Breast epithelium (tissue), 4 donors: ENCODE measurements at places on chromosomes 5 and 9. TPM values are rescaled to one million over a fixed set of nuclear protein-coding genes. Genes with fewer than 3 reads are reported as not detected.
A peak's percentile ranks its signal among the peaks of the same experiment; 100 is the strongest.

GRCh38 chr9:116271991-116272390, 118.4 kb downstream of the PAPPA start:
- no peak for DNase-seq

DNA sequence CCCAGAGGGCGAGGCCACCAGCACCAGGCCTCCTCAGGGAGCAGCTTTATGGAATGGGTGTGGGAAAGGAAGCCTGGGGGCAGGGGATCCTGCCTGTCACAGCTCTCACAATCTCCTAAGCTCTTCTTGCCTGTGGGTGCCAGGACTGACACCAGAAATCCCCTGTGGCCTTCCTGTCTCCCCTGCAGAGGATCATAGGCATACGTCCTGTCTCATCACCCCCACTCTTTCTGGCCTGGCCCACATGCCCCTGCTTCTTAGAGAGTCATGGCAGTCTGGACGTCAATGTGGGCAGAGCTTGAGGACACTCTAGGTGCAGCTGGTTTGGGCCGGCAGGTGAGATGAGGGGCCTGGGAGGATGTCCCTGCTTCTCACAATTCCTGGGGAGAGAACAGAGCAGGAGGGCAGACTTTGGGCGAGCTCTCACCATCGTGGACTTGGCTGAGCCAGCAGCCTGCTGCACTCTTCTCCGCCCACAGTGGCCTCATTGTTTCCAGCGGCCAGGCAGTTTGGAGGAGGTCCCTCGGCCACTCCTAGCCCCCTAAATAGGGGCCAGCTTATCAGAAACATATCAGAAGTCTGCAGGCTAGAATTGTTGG, 67.3 kb upstream of the ZFR start:
- no peak for DNase-seq

- DNase-seq, result no peak
These were observed at the start of gene SPINK4 for GRCh38 chr9:33239921-33240320. Gene SPINK4, plus strand, starts transcription at chr9:33240167. Its CDS starts 42 bp downstream, at chr9:33240209.

- DNase-seq, result no peak
These were observed 12.8 kb downstream of the NOTCH1 start for GRCh38 chr9:136532799-136533774.

GRCh38 chr5:107724642-107725041, 53.9 kb upstream of the EFNA5 start:
- no peak for DNase-seq

GRCh38 chr5:109852371-109853155, 162.8 kb downstream of the MAN2A1 start:
- DNase-seq, result no peak

Gene RFESD
- total RNA-seq, result 1.6 TPM

- DNase-seq, result no peak
These were observed 20.3 kb downstream of the POU5F2 start for GRCh38 chr5:93721071-93721470.

Gene SOWAHA
- total RNA-seq, result 3.2 TPM

Gene TAF11L5
- not detected for total RNA-seq

GRCh38 chr9:85700330-85700729, 41.4 kb downstream of the AGTPBP1 start:
- no peak for DNase-seq

- DNase-seq, result no peak
These were observed 279.4 kb downstream of the KDM4C start for GRCh38 chr9:7037176-7037575.

GRCh38 chr5:56817263-56818014, 2.1 kb downstream of the MAP3K1 start:
- DNase-seq, result no peak

DNA sequence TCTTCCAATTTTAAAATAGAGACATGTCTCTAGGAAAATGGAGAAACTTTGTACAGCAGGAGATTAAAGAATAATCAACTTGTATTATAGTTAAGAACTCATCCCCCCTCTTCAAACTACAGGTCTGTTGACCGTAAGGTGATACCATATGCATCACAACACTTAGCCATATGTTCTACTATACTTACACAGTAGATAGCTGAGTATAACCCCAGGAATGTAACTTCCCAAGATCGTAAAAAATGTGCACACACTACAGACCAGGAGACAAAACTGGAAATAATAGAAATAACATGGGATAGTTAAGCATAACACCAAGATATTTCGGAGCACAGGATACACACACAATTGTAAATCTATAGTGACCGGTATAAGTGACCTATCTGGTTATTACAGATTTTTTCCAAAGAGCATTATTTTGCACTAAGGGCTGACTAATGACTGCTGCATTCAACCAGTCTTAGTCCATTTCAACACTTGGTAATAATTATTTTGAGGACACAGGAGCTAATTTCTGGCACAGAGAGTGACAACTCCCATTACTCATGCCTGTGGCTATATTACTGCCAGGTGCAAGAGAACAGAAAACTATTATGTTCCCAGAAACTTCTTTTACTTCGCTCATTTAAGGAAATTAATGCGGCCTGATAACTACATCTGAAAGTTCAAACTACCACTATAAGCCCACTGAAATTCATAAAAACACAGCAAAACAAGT, 15.4 kb upstream of the ZNF622 start:
- no peak for DNase-seq

GRCh38 chr5:50958852-50959457, 292.5 kb downstream of the PARP8 start:
- DNase-seq, result no peak

Gene FGD3
- 18.0 TPM for total RNA-seq

DNA sequence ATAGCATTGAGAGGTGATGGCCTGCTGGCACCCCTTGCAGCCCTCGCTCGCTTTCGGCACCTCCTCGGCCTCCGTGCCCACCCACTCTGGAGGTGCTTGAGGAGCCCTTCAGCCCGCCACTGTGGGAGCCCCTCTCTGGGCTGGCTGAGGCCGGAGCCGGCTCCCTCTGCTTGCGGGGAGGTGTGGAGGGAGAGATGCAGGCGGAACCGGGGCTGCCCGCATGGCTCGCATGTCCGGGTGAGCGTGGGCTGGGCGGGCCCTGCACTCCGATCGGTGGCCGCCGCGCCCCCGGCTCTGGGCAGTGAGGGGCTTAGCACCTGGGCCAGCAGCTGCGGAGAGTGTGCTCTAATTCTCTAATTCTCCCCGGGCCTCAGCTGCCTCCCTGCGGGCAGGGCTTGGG, 101.1 kb downstream of the KIF4B start:
- DNase-seq, result no peak

- DNase-seq, result no peak
These were observed 21.1 kb upstream of the LVRN start for GRCh38 chr5:115941051-115941675.

DNA sequence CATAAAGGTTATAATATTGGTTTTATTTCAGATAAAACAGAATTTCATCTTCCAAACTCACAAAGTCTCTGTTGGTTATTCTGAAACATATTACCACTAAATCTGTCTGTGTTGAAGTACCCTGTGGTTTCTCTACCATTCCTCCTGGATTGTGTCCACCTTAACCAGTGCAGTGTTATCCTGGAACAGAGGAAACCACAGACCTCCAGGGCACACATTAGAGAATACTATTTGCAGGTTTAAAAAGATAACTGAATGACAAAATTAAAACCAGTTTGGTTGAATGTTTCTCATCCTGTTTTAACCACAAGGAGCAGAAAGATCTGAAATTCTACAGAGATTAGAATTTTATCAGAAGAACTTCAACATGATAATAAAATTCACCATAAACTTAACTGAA, 251.8 kb downstream of the CWC27 start:
- DNase-seq, result no peak

GRCh38 chr5:42595597-42595996, 161.0 kb upstream of the CCDC152 start:
- no peak for DNase-seq

GRCh38 chr9:35731415-35732184, 395 bp downstream of the TLN1 start:
- no peak for DNase-seq

GRCh38 chr9:115169003-115169402, 51.0 kb upstream of the TNC start:
- no peak for DNase-seq

- peak; percentile 60 for DNase-seq
These were observed 19.4 kb downstream of the DCP2 start for GRCh38 chr5:112995764-112996618.

DNA sequence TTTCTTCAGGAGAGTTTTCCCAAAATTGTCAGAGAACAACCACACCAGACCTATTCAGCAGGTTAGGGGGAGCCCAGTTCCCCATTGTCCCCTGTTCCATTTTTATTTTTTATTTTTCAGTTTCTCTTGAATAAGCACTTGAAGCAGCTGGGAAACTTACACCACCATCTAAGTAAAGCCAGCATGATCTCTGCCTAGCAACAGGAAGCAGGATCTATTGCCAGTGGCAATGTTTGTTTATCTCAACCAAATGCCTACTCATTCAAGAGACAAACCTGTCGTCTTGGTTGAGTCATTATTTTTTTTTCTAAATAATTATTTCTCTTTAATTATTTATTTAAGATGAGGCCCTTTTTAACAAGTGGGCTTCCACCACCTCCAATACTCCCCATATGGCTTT, 379.3 kb downstream of the PLK2 start:
- DNase-seq, result no peak

GRCh38 chr5:53364061-53364460, 116.4 kb upstream of the FST start:
- DNase-seq, result no peak

Gene IFNK
- total RNA-seq, result not detected

DNA sequence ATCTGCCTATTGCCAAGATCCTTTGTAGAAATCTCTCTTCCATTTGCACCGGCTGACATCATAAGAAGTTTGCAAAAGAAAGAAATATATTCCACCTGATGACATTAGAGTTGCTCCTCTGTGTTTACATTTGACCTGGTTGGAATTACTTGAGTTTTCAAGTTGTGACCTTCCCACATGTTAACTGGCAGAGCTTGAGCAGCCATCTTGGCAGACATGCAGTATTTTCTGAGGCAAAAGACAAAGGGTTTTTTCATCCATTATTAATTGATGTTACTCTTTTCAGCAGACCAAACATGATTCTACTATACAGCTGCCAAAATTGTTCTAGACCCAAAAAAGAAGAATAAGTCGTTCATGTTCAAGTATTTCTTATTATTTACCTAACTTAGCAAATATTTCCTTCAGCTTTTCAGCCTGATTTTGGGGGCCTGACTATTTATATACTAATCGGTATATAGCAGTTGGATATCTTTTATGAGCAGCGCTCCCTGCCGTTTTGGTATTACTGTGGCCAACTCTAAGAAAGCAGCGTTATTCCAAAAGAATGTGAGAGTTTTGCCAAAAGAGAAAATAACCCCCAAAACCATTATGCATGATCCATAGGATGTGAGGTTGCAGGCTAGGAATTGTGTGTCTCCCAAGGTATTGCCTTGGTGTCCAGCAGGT, 212.9 kb downstream of the PBX3 start:
- DNase-seq, result no peak

DNA sequence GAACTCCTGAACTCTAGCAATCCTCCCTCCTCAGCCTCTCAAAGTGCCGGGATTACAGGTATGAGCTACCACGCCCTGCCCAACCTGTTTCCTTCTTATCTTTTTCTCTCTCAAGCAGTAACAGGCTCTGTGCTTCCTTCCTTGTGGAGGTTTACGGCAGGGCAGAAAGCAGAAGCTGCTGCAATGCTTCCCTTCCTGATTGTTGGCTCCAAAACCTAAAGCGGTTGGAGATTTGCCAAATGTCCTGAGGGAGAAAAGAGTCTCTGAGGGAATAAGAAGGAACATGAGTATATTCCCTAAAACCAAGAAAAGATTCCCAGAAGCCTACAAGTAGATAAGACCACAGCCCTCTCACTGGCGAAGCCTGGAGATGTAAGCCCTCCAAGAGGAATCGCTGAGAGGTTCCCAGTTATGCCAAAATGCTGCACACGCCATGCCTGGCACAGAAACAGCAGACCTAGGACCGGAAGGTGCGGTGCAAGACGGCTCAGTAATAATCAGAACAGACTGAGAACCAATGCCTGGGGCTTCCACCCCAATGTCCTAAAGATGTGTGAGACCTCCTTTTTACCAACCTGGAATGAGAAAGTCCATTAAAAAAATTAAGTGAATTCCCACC, 73.2 kb downstream of the APTX start:
- DNase-seq, result no peak

- DNase-seq, result no peak
These were observed at the start of gene ZFP2 for GRCh38 chr5:178895615-178896571. Gene ZFP2, plus strand, starts transcription at chr5:178895913. Its CDS starts 35,401 bp downstream, at chr5:178931314.

Gene ROR2
- total RNA-seq, result 25.6 TPM

Gene NTNG2
- total RNA-seq, result under 0.01 TPM

Gene LCN15
- not detected for total RNA-seq

DNA sequence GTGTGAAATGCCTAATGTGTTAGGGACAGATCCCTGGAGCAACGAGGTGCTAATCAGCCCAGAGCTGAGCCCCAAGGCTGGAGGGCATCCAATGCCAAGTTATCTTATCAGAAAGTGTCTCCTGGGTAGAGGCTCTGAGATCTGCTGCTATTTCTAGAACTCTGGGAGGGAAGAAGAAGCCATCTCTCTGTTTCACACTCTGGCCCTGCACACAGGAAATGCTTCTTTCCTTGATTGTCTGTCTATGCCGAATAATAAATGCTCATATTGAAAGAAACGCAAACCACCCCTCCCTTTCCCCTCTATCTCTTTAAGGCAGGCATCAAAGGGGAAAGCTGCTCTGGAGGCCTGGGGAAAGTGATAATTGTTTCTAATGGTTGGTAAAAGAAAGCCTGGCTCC, 166.7 kb downstream of the PAPPA start:
- no peak for DNase-seq

GRCh38 chr9:136328622-136329041, 1.3 kb downstream of the GPSM1 start:
- no peak for DNase-seq

DNA sequence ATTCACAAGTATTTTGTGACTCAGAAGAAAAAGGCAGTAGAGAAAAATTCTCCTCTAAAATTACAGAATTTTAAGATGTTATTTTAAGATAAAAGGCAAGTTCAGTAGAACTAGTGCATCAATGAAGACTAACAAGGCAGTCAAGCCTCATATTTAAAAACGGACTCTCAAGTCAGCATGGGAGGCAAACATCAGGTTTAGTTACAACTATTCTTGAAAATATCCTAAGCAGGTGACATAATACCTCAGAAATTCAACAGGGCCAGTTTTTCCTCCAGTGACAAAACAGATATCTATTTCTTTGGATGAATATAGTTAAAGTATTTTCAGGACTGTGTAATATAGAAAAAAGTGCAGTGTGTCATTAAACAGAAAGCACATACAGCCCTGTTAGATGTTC, 194.0 kb upstream of the NMUR2 start:
- DNase-seq, result no peak
